Neural progenitor cell (in vitro differentiated cells): ENCODE measurements at places on chromosomes 4 and X. TPM values are rescaled to one million over a fixed set of nuclear protein-coding genes. Genes with fewer than 3 reads are reported as not detected.

- no peak for DNase-seq
Observed at GRCh38 chrX:10095698-10096432, 60.9 kb upstream of the CLCN4 start.

The CLCN4 gene
- 6.5 and 6.6 TPM in 2 replicates for total RNA-seq

The SFRP2 gene
- total RNA-seq: 86.1 and 123 TPM in 2 replicates

DNA sequence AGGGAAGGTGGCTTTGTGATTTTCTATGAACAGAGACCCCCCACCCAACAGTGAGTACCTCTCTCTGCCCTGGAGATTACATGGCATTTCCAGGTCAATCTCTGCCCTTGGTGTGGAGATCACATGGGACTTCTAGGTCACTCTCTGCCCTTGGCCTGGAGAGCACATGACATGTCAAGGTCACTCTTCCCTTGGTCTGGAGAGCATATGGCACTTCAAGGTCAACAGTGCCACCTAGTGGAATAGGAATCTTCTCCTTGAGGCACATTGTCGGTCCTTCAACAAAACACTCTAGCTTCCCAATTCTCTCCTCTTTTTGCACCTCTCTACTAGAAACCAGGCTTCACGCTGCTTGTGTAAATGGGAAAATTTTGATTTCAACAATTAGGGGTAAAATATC lies 66.2 kb upstream of the TACR3 start:
- DNase-seq: peak; percentile 74

The MTMR8 gene
- 0.50 and 0.51 TPM in 2 replicates for total RNA-seq

GRCh38 chr4:34417160-34417559 lies 1827.2 kb downstream of the ARAP2 start:
- DNase-seq: no peak

DNA sequence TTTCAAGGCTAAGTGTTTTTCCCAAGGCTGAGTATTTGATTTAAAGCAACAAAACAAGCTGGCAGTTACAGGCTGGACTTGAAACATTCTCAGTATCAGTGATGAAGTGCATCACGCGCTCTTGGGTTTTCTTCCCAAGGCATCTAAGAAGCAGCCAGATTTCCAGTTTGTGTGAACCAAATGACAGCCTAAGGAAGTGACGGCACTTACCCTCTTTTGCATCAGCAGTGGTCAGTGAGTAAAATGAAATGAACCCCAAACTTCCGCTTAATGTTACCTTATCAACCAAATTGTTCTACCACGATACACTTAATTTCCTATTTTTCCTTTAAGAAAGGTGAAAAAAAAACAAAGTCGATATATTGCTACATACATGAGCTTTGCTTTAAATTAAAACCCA lies 15.8 kb upstream of the GYPE start:
- DNase-seq: no peak

The GBA3 gene
- total RNA-seq: not detected in 2 replicates

- no peak for DNase-seq
Observed at GRCh38 chr4:84164201-84164600, 334.9 kb downstream of the NKX6-1 start.

The MAGEC2 gene
- total RNA-seq: not detected in 2 replicates

The TACC3 gene
- total RNA-seq: 68.4 and 115 TPM in 2 replicates

The HAND2 gene
- total RNA-seq: 0.09 TPM in 1 of 2 replicates, not detected in the other

- no peak for DNase-seq
Observed at GRCh38 chrX:121084903-121085611, 37.6 kb downstream of the GLUD2 start.

The BGN gene
- 0.37 TPM in 1 of 2 replicates, not detected in the other for total RNA-seq

The RPS6KA3 gene
- total RNA-seq: 20.9 and 32.2 TPM in 2 replicates

DNA sequence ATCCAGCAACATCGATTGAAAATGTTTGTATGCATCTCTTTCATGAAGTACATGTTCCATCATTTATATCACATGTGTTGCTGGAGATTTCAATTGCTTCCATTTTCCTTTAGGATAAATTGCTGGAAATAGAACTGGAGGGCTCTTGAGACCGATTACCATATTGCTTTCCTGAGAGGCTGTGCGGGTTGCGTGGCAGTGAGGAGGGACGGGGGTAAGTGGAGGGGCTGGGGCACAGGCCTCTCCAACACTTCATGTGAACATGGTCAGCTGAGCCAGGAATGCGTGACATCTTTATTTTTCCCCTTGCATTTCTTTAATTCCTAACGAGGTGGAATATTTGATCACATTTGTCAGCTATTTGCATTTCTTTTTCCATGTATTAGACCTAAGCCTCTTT lies 144.6 kb downstream of the TBL1X start:
- no peak for DNase-seq

DNA sequence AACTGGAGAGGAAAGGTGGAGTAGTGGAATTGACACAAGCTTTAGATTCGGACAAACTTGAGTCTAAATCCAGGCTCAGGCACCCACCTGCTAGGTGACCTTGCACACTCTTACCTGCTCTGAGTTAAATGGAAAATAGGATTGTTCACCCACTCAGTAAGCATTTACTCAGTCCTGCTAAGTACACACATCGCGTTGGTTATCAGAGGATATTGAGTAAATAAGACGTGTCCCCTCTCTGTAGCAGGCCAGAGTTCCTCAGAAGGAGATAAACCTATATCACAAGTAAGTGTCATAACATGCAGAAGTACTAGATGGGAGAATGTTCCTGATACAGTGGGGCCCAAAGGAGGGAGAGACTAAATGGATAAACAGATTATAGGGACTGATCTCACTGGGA lies 117.7 kb downstream of the SMIM20 start:
- DNase-seq: no peak

The SLC39A8 gene
- 6.9 and 7.3 TPM in 2 replicates for total RNA-seq

The SSX1 gene
- total RNA-seq: not detected in 2 replicates
